ENCODE measurements at places on chromosomes 12 and 14. TPM values are rescaled to one million over a fixed set of nuclear protein-coding genes. Genes with fewer than 3 reads are reported as not detected.

The TRAF3 gene
- total RNA-seq: 35.0 TPM

The SMIM41 gene
- not detected for total RNA-seq

The STYK1 gene
- total RNA-seq: 8.6 TPM

The TSPAN19 gene
- not detected for total RNA-seq

The PLA2G1B gene
- not detected for total RNA-seq

The TEX22 gene
- total RNA-seq: 0.40 TPM

The SMCO2 gene
- total RNA-seq: 1.7 TPM

The DBX2 gene
- not detected for total RNA-seq

The COA8 gene
- 62.3 TPM for total RNA-seq

The GLIPR1L1 gene
- not detected for total RNA-seq

The IFT43 gene
- 23.7 TPM for total RNA-seq

The PTCSC3 gene
- not detected for total RNA-seq

The FGF23 gene
- not detected for total RNA-seq

The BTBD6 gene
- total RNA-seq: 119 TPM

The AQP6 gene
- not detected for total RNA-seq

The COL2A1 gene
- total RNA-seq: 6.7 TPM

The RTN1 gene
- not detected for total RNA-seq

The PSEN1 gene
- total RNA-seq: 41.4 TPM

The WIF1 gene
- total RNA-seq: not detected

The KITLG gene
- total RNA-seq: 8.4 TPM

The CMKLR1 gene
- not detected for total RNA-seq

The BCL2L2 gene
- 33.5 TPM for total RNA-seq

The SELPLG gene
- total RNA-seq: 0.73 TPM

The OTUB2 gene
- 7.7 TPM for total RNA-seq

The CLEC14A gene
- not detected for total RNA-seq

Measured in PC-3 (cell line).